ENCODE measurements at places on chromosomes 2 and 18.

DNA sequence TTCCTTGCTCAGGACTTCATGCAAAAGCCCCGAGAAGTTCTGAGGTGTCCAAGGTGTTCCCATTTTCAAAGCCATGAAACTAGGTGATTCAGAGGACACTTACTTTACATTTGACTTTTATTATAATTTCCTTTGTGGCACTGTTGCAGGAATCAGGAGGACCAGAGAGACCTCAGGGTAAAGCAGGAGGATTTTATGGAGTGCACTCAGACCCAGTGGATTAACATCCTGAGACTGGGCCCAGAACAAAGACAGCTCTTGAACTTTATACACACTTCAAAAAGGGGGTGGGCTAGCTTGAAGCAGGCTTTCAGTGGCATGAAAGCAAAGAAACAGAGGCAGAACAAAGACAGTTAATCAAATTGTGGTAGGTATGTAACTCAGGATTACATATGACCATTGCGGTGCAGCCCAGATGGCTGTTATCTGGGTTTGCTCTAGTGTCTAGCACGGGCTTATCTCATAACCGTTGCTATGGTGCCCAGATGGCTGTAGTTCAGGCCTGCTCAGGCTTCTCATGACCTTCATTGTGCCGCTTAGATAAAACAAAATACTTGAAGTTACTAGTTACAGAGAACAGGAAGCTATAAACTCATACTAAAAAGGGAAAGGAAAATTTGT is 39.4 kb downstream of the TMEM182 start:
- peak; percentile 1 for DNase-seq

GRCh38 chr18:416930-417329 is 83.6 kb downstream of the COLEC12 start:
- DNase-seq, result no peak

DNA sequence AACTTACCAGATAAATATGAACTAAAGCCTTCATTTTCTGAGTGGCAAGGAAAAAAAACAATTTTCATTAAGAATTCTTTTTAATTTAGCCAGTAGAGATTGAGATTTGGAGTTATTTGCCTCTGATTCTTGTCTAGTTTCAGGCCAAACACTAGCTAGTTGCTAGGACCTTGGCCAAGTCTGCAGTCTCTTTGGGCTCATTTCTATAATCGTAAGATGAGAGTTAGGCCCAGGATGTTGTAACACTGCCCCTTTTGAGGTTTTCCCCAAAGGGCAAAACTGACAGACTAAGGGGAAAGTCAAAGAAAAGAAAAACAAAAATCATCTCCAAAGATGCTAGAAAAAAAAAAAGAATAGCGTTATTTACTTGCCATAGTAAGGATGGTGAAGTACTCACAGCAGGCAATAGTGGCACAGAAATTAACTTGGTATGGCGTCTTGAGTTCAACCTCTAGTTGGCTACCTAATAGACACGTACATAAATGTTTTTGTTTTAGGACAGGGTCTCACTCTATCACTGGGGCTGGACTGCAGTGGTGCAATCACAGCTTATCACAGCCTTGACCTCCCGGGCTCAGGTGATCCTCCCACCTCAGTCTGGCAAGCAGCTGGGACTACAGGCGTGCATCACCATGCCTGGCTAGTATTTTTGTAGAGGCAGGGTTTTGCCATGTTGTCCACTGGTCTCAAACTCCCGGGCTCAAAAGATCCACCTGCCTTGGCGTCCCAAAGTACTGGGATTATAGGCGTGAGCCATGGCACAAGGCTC is 23.0 kb upstream of the ADAM17 start:
- no peak for DNase-seq

GRCh38 chr2:138323382-138324067 is 178.0 kb upstream of the SPOPL start:
- no peak for DNase-seq

GRCh38 chr18:8899000-8899399 is 193.6 kb downstream of the MTCL1 start:
- peak; percentile 33 for DNase-seq

DNA sequence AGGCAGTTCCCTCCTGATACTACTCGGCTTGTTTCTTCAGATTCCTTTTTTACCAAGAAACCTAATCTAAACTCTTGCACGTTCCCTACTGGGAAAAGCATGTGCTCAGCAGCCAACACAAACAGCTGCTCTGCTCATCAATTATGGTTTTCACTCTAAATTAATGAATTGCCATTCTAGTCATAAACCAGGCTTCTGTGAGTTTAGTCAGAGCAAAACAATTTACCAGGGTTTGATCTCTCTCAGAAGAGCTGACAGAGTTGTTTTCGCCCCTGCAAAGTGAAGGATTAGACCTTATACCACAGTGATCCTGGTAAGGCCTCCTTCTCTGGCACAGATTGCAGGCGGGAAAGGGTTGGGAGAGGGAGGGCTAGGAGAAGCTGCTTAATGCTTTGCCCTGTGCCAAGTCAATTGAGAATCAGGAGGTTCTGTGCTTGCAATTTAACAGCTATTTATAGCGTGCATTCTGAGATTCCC is 57.2 kb downstream of the REEP1 start:
- no peak for DNase-seq

- DNase-seq, result no peak
Observed at GRCh38 chr2:159226059-159226461, 60.4 kb downstream of the WDSUB1 start.

- DNase-seq, result peak; percentile 31
Observed at GRCh38 chr2:179340678-179341077, 76.0 kb upstream of the SESTD1 start.

- peak; percentile 77 for DNase-seq
Observed at GRCh38 chr18:48952287-48953103, 1.7 kb upstream of the SMAD7 start.

DNA sequence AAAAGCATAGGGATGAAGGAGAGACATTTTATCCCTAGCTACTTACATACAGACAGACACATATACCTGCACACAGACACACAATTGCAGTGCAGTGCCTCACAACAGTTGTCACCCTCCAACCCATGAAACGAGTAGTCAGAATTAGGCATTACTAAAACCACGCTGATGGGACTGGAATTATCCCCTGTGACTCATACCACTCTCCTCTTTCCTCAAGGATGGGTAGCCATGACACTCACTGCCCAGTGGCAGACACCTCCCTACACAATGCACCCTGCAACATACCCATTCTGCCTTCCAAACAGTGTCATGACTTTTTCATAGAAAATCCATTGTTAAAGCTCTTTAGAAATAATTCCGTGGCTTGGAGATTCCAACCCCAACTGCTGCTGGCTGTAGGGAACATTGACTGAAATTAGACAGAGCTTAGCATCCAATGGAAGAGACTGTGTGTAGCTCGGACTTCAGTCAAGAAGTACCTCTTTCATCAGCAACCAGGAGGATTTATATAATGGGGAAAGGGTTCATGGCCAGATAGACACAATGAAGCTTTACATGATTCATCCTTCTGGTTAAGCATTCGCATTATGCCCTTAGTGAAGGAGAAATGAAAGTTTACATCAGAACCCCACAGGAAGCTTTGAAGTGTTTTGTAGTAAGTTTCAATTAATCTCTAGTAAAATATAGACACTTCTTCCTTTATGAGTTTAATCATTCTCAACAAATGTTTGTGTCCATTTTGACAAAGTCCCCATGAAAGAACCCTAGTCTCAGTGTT is 155.2 kb downstream of the FBXO15 start:
- no peak for DNase-seq

- no peak for DNase-seq
Observed at GRCh38 chr18:65990944-65991708, 240.3 kb downstream of the CDH7 start.

- peak; percentile 55 for DNase-seq
Observed at GRCh38 chr2:118530976-118531375, 316.5 kb downstream of the EN1 start.

DNA sequence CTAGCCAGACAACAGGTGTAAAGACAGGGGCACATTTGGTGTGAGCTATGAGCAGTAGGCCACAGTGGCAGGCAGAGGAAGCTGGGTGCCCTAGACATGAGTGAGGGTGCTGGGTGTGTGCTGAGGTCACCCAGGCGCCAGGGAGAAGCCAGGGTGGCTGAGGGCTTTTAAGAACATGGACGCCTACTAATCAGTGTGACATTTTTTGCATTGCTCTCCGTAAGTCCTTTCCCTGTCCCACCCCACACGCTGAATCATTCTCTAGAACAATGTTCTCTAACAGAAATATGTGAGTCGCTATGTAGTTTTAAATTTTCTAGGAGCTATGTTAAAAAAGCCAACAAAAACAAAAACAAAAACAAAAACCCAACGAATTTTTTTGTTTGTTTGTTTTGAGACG is 204.5 kb upstream of the REV1 start:
- no peak for DNase-seq

GRCh38 chr2:18376936-18377335 is 183.5 kb downstream of the RDH14 start:
- DNase-seq, result no peak

- no peak for DNase-seq
Observed at GRCh38 chr2:151361674-151362370, 4.4 kb downstream of the TNFAIP6 start.

DNA sequence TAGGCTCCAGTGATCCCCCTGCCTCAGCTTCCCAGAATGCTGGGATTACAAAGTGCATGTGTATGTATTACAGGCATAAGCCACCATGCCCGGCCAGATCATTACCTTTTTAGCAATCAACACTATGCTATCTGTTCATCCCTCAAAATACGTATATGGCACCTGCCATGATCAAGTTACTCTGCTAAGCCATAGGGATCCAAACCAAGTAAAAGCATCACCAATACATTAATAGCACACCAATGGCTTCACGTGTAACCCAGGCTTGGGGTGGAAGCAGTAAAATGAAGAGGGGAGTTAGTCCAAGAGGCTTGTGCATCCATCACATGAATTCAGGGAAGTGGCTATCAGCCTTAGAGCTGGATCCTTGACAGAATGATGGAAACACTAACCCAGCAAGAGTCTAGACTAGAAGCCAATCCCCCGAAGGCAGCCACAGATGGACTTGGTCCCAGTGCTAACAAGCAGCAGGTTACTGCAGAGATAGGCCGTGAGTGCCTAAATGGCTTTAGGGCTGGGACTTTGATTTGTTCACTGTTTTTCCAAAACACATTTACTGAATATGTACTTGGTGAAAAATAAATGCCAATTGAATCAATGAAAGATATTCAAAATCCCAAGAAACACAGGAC is 11.3 kb downstream of the HDLBP start:
- DNase-seq, result no peak

DNA sequence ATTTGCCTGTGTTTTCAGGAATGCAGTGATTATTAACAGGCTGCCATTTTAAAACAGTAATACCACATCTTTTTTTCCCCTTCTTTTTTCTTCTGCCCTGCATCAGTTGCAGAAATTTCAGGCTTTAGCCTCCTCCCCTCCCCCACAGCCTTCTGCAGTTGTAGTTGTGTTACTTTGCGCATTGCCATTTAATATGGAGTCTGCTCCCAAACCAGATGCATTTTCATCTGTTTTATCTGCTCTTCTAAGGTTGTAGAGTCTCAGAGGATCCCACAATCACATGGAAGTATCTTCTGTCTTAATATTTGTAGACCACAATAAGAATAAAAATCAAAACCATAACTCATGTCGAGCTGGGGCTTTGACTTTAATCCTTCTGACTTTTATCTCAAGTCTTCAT is 3.8 kb downstream of the ASXL3 start:
- no peak for DNase-seq

GRCh38 chr2:239654266-239654665 is 253.4 kb upstream of the HDAC4 start:
- no peak for DNase-seq

GRCh38 chr2:122236152-122236874 is 480.9 kb downstream of the TSN start:
- peak; percentile 45 for DNase-seq

- no peak for DNase-seq
Observed at GRCh38 chr2:232412986-232413385, 6.3 kb downstream of the ALPG start.

- DNase-seq, result no peak
Observed at GRCh38 chr2:5674026-5674340, 18.2 kb upstream of the SOX11 start.

- no peak for DNase-seq
Observed at GRCh38 chr18:23113576-23113975, 21.7 kb upstream of the CABLES1 start.

DNA sequence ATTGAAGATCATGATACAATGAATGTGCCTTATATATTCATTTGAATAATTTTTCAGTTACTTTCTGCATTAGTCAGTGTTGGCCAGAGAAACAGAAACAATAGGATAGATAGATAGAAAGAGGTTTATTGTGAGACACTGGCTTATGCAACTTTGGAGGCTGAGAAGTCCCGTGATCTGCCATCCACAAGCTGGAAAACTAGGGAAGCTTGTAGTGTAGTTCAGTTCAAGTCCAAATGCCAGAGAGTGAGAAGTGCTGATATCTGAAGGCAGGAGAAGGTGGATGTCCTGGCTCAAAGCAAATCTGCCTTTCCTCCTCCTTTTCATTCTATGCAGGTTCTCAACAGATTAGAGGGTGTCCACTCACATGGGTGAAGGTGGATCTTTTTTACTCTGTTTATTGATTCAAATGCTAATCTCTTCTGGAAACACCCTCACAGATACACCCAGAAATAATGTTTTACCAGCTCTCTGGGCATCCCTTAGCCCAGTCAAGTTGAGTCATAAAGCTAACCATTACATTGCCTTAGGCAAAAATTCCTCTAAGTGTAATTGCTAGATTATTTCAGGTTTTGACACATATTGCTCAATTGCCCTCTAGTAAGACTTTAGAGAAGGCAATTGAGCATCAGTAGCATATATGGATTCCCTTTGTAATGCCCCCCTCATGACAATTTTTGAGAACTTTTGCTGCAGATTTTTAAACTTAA is 341.4 kb downstream of the LPIN1 start:
- no peak for DNase-seq

- no peak for DNase-seq
Observed at GRCh38 chr2:122239440-122239839, 484.0 kb downstream of the TSN start.

- DNase-seq, result no peak
Observed at GRCh38 chr2:143548032-143548431, 418.8 kb downstream of the ARHGAP15 start.

DNA sequence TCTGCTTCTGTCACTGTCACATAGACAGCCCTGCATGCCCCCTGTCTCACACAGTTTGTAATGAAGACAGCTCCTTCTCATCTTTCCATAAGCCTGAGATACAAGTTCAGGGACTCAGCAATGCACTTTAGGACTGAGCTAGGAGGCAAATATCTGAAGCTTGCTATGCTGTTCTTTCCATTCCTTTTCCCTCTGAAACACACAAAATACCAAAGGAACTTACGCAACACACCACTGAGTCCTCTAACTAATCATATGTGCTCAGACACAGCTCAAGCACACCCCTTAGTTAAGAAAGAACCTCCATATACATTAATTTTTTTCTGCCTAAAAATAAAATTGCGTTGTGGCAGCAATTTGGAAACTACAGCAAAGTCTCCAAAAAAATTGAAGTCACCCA is 17.9 kb downstream of the SERPINB8 start:
- no peak for DNase-seq

- DNase-seq, result no peak
Observed at GRCh38 chr18:46073474-46074331, 1.6 kb upstream of the PSTPIP2 start.

GRCh38 chr2:52881606-52882005 is 886.0 kb upstream of the CHAC2 start:
- peak; percentile 73 for DNase-seq

Measured in skeletal muscle cell (primary cell).